ENCODE measurements at places on chromosomes 4 and X. TPM values are rescaled to one million over a fixed set of nuclear protein-coding genes. Genes with fewer than 3 reads are reported as not detected.

F8A2 gene
- polyA plus RNA-seq, result not detected

SSX1 gene
- polyA plus RNA-seq, result not detected

F9 gene
- polyA plus RNA-seq, result not detected

GPR50 gene
- polyA plus RNA-seq, result not detected

TSPAN7 gene
- 61.9 TPM for polyA plus RNA-seq

MAB21L2 gene
- polyA plus RNA-seq, result 24.5 TPM

SEC24D gene
- 61.5 TPM for polyA plus RNA-seq

CWH43 gene
- polyA plus RNA-seq, result not detected

USO1 gene
- 78.1 TPM for polyA plus RNA-seq

DOK7 gene
- 8.5 TPM for polyA plus RNA-seq

DCHS2 gene
- 1.2 TPM for polyA plus RNA-seq

BLOC1S4 gene
- polyA plus RNA-seq, result 14.8 TPM

PDCL2 gene
- not detected for polyA plus RNA-seq

MGAT4D gene
- not detected for polyA plus RNA-seq

SUPT20HL1 gene
- polyA plus RNA-seq, result 0.10 TPM

KLF3 gene
- 76.7 TPM for polyA plus RNA-seq

NHSL2 gene
- 3.3 TPM for polyA plus RNA-seq

ZNF718 gene
- 5.2 TPM for polyA plus RNA-seq

L1CAM gene
- polyA plus RNA-seq, result 22.5 TPM

NOX1 gene
- polyA plus RNA-seq, result 1.8 TPM

RPA4 gene
- 0.10 TPM for polyA plus RNA-seq

NKX1-1 gene
- polyA plus RNA-seq, result not detected

CENPE gene
- 5.9 TPM for polyA plus RNA-seq

DCX gene
- polyA plus RNA-seq, result 5.4 TPM

PCDH19 gene
- polyA plus RNA-seq, result 1.5 TPM

TEX13C gene
- polyA plus RNA-seq, result not detected

HTR2C gene
- not detected for polyA plus RNA-seq

TMEM128 gene
- polyA plus RNA-seq, result 32.3 TPM

ACOT9 gene
- 26.3 TPM for polyA plus RNA-seq

TTC29 gene
- 0.10 TPM for polyA plus RNA-seq

FANCB gene
- 1.4 TPM for polyA plus RNA-seq

SLC25A53 gene
- 10.7 TPM for polyA plus RNA-seq

ABLIM2 gene
- polyA plus RNA-seq, result 5.9 TPM

ATP2B3 gene
- polyA plus RNA-seq, result 1.6 TPM

TRIM61 gene
- polyA plus RNA-seq, result 6.0 TPM

SAGE1 gene
- not detected for polyA plus RNA-seq

PCGF3 gene
- polyA plus RNA-seq, result 78.0 TPM

ARMCX2 gene
- 39.7 TPM for polyA plus RNA-seq

TLR1 gene
- 4.3 TPM for polyA plus RNA-seq

PLRG1 gene
- polyA plus RNA-seq, result 69.3 TPM

CYBB gene
- polyA plus RNA-seq, result 15.9 TPM

GSX2 gene
- polyA plus RNA-seq, result not detected

TMPRSS11A gene
- 0.04 TPM for polyA plus RNA-seq

CSAG3 gene
- polyA plus RNA-seq, result not detected

P2RY10 gene
- polyA plus RNA-seq, result 1.2 TPM

P2RY8 gene
- polyA plus RNA-seq, result 1.6 TPM
